NCI-H1417 treated with DMSO at 0.1 percent for 48 hours (cell line): ENCODE measurements at places on chromosomes 7 and 10.

DNA sequence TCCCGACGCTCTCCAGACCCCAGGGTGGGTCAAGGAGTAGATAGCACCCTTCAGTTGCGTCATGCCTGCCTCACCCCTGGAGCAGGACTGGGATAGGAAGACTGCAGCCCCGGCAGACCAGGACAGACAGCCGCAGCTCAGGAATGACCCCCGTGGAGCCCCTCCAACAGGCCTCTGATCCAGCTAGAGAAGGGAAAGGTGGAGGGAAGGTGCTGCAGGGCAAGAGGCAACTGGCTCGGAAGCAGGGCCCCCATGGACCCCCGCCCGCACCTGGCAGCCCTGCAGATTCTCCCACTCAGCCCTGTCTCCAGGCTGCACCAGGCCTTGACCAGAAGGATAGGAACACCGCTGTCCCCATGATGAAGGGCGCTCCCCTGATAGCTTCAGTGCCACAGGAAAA lies 7.7 kb downstream of the KCNH2 start:
- DNase-seq = no peak

- no peak for DNase-seq
Measured at GRCh38 chr10:48670978-48671913, 13.4 kb upstream of the WDFY4 start.

- DNase-seq = no peak
Measured at GRCh38 chr10:4331150-4331549, 494.9 kb upstream of the AKR1E2 start.

DNA sequence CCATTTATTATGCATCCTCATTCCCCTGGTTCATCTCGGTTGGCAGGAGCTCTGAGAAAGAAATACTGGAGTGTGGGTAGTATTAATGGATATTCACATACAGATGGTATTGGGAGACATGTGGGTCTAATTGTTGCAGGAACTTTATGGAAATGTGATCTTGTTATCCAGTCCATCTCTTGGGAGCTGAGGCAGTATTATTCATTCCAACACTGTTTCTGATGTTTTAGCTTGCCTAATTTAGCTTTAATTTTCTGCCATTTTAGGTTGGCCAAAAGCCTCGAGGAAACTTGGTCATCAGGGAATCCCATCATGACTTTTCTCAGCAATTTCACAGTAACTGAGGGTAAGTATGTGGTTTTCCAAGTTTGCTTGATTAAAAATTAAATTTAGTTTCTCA lies 125.7 kb downstream of the ABCA13 start:
- no peak for DNase-seq

GRCh38 chr10:79260811-79261740 lies 86.2 kb upstream of the PPIF start:
- DNase-seq = no peak

DNA sequence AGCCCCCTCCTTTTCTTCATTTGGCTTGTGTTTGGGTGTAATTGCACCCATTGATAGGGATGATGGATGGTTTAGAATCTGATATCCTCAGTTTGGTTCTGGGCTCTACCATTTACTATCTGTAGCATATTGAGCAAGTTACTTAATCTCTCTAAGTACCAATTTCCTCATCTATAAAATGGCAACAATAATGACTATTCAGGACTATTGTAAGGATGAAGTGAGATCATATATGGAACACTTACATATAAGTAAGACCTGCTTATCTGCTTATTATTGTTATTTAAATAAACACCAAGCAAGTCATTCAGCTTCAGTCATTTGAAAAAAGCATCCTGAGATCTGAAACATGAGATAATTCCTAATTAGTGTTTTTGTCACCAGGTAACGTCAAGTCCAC lies 127.0 kb downstream of the SEC23IP start:
- DNase-seq = no peak

DNA sequence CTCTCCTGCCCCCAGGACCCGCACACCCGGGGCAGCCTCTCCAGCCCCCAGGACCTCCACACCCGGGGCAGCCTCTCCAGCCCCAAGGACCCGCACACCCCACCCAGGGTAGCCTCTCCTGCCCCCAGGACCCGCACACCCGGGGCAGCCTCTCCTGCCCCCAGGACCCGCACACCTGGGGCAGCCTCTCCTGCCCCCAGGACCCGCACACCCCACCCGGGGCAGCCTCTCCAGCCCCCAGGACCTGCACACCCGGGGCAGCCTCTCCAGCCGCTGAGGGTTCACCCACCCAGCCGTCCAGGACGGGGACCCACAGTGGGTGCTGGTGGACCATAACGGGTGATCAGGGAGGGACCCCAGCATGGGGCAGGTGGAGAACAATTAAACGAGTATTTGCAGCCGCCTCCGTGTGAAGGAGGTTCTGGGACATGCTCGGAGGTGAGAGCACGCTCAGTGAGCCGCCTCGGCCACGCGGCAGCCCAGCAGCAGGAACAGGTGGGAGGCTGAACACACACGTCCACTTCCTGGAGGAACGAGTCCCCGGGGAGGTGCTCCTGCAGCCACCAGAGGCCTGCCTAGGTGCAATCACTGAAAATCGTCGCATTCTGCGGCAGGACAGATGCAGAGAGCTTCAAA lies 107.9 kb downstream of the PDGFA start:
- DNase-seq = no peak

DNA sequence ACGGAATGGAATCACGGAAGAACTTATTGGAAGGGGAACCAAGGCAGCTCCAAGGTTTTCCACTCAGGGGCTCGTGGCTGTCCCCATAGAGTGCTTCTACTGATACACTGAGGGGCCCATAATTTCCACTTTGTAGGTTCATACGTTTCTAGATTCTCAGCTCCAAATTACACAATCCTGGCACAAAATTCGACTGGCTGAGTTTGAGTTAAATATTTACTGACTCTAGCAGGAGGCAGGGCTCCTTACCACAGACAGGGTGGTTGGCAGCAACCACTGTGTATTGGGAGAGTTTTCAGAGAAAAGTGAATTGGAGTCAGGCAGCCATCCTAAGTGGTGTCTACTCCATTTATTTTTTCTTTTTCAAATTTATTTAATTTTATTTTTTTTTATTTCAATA lies 55.4 kb upstream of the SEC61G start:
- no peak for DNase-seq

- DNase-seq = no peak
Measured at GRCh38 chr7:84738583-84739150, 448.2 kb downstream of the SEMA3D start.

- no peak for DNase-seq
Measured at GRCh38 chr10:66786709-66787108, 139.1 kb upstream of the LRRTM3 start.

DNA sequence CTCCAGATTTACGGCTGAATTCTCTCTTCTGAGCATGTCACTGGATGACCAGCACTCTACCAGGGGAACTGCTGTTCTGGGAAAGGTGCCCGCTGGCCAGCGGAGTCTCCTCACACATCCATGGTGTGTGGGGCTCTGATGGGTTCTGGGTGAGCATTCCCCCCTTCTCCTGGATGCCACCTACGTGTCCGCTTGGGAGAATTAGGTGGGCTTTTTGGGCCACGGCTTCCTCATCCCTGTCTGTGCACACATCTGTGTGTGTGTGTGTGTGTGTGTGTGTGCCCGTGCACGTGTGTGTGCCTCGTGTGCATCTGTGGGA lies 163.0 kb downstream of the DNAJB6 start:
- no peak for DNase-seq

- DNase-seq = no peak
Measured at GRCh38 chr7:131108212-131108940, 219.3 kb upstream of the MKLN1 start.

GRCh38 chr10:71358277-71358676 lies 38.4 kb upstream of the CDH23 start:
- DNase-seq = no peak

- DNase-seq = no peak
Measured at GRCh38 chr10:12500381-12501303, 151.3 kb downstream of the CAMK1D start.

GRCh38 chr7:139596626-139597025 lies 73.1 kb downstream of the CLEC2L start:
- DNase-seq = no peak

- no peak for DNase-seq
Measured at GRCh38 chr7:25877802-25878789, 273.9 kb upstream of the NFE2L3 start.

- no peak for DNase-seq
Measured at GRCh38 chr10:30228417-30229036, 120.6 kb downstream of the MTPAP start.

DNA sequence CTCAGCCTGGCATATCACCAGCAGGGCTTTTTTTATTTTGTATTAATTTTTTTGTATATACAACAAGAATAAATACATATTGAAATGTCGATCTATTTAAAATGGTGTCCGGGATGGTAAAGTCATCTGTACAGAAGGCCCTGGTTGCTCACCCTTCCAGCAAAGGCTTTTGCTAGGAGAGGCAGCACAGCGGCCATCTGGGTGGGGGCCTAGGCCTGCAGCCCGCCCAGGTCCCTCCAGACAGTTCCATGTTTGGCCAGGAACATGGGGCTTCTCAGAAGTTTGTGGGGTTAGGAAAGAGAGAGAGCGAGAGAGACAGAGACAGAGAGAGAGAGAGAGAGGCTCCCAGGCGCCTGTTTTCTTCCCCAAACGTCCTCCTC lies 152.6 kb upstream of the LYZL2 start:
- DNase-seq = no peak

GRCh38 chr7:140924821-140925421 lies at the start of gene BRAF:
Gene BRAF, minus strand, starts transcription at chr7:140924929. Its CDS starts 226 bp downstream, at chr7:140924703.
- DNase-seq = peak; percentile 43

- DNase-seq = no peak
Measured at GRCh38 chr7:28531291-28531690, 119.0 kb downstream of the CREB5 start.

DNA sequence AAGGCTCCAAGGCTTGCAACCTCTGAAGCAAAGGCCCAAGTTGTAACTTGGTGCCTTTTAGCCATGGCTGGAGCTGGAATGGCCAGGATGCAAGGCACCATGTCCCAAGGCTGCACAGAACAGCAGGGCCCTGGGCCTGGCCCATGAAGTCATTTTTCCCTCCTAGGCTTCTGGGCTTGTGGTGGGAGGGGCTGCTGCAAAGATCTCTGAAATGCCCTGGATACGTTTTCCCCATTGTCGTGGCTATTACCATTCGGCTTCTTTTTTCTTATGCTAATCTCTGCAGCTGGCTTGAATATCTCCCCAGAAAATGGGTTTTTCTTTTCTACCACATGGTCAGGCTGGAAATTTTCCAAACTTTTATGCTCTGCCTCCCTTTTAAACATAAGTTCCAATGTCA lies 234.2 kb downstream of the CDK14 start:
- DNase-seq = no peak

DNA sequence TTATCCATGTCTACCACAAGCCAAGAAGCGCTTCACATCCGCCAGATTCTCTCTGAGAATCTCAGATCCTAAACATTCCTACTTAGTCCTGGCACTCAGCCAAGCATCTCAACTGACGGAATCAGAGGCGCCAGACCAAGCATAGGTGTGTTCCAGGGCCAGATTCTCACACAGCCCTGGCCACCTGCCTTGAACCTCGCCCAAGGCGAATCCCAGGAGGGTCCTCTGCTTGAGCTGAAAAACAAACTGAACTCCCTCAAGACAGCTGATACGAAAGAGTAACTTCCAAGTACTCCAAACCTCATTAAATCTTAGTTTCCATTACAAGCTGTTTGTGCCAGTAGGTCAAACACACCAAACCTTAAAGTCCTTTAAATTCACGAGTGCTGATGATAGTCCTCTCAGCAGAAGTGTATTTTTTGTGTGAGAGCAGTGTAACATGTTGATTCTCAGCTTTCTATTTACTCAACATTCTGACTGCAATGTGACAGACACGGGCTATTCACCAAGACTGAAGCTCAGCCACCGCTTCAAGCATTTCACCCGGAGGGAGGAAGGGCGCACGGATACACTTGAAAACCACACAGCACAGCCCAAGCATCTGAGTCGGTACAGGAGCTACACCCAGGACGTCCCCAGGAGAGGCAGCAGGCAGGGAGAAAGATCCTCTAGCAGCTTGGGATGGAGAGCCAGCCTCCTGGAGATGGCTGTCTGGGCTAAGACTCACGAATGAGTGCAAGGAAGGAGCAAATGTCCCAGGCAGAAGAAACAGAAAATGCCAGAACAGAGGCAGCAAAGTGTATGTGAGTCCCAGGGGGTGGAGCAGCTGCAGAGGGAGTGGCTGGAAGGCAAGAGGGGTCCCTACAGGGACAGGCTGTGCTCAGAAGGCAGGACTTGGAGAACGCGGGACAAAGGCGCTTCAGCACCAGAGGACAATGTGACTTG lies 6.0 kb downstream of the PARD3 start:
- DNase-seq = no peak

GRCh38 chr7:25852939-25853271 lies 299.1 kb upstream of the NFE2L3 start:
- no peak for DNase-seq

DNA sequence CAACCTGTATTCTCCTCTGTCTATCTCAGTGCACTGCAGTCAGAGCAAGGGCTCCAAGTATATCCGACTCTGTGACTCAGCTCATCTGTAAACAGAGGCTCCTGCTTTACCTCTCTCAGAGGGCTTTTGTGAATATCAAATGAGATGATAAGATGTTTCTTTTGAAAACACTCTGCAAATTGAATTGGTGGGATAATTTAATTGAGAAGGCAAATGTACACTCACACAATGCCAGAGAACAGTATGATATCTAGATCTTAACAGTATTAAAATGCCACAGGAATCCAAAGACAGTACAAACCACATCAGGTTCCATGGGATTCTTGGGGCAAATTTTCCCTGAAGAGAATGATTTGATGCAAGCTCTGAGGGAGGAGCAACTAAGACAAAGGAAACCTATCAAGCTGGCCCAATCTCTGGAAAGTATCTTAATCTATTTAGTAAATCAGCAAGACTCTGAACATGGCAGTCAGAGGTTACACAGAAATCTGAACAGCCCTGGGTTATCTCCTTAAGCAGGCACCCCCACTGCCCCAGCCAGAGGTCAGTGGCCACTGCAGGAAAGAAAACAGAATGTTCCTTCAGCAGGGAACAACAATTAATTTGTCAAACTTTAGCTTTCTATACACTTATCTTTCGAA lies 45.9 kb downstream of the DOCK4 start:
- DNase-seq = no peak

GRCh38 chr10:17781856-17782255 lies 27.3 kb upstream of the MRC1 start:
- DNase-seq = no peak

DNA sequence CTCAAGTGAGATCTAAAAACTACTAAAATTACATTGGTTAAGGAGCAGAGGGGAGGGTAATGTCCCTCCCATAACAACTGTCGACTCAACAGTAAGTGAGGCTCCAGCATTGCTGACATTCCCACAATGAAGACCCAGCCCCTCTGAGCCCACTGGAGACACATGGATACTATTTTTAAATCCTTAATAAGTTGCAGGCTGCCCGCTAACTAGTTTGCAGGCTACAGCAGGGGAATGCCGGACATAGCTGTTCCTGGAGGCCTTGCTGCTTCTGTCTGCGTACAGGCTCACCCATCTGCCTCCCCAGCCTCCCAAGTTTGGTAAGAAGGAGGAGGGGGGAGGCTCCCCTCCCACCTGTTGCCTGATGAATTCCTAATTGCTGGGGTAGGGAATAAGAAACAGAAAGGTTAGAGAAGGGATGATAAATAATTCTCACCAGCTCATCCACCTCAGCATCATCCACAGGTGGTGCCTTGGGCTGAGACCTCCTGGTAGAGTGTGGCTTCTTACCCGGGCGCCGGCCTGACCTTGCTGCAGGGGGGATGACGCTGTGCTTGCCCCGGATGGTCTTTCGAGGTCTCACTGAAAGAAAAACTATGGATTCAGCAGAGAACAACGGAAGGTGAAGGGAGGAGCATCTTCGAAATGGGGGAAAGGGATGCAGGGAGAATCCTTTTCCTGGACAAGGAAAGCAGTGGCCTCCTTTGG lies 10.1 kb downstream of the FZD9 start:
- no peak for DNase-seq
